ENCODE measurements at places on chromosomes 2 and 18.

DNA sequence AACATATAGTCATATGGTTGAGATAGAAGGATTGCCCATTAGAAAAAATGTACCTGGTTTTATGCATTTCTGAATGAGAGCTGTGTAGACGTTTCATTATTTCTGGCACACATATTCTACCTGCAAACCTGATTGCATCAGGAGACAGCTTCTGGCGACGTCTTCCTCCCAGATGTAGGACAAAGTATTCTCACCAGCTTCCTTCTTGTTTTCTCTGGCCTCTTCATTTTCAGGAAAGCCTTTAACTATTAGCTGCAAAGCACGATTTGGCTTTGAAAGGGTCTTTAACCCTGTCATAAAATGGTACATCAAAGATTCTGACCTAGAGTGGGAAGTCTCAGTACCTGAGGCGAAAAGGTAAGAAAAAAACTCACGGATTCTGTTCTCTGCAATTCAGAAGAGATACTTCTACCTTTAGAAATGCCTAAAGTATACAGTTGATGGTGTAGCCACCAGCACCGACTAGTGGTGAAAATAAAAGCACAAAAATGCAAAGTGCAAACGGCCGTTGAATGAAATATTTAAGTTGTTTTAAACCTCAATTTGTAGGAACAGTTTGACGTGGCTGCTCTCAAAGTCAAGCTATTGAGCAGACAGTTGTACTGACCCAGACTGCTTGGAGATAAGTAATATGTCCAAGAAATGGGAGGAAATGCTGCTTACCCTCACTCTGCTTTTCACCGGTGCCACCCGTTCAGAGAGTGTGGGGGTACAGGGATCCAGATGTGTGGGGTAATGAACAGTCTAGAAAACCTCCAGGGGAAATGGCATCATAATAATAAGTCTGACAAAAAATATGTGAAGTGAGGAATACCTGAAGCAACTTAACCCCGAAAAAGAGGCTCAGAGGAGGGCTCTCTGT lies 20.2 kb downstream of the IL18RAP start:
- no peak for DNase-seq

DNA sequence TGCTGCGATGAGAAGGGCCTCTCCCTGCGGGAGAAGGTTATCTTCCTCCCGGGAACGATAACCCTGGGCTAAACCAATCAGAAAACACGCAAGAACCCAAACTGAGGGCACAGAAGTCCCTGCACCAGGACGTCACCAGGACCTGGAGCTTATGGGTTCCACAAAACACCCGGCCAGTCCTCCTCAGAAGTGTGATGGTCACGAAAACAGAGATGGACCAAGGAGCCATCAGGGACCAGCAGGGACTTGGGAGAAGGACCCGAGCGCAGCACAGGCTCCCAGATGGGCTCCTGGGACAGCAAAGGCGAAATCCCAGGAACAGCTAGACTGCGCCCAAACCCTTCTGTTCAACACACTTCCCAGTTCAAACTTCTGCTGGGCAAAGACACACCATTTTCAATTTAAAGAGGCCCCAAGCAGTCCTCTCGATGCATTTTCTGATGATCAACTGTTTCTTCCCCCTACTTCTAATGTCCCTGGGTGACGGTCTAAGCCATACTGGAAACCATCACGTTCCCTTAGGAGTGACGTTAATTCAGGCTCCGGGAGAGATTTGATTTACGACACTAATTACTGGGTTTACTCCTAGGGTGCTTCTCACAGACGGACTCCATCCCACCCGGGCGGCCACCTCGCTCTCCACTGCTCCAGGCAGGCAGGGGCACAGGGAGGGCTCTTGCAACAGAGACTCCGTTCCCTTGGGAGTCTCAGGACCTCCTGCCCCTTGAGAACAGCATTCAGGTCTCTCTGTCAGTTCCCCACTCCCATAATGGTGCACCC lies 29.2 kb downstream of the ZNF516 start:
- DNase-seq, result no peak

DNA sequence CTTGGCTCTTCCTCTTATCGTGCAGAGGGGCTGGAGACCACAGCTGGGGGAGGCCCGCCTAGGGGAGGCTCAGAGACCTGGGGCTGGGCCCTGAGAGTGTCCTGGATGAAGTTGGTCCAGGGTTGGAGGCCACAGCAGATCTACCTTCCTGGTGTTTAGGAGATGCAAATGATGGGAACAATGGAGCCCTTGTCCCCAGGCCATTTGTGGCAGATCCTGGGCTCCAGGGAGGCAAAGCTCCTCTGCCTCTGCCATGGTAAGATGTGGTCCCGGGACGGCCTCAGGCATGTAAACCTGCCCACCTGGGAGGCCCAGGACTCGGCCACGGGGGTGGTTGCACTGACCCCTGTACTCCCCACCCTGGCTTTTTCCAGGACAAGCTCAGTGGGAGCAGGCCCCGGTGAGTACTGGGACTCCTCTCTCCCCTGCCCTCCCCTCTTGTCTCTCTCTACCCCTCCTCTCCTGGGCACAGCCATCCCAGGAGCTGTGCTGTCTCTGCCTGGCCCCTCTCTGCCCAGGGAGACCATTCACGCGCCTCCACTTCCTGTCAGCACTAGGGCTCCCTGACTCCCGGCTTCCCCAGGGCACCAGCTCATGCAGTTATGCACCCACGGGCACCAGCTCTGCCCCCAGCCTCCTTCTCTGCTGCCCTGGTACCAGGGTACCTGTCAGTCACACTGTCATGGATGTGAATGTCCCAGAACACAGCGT lies 10.9 kb downstream of the SH2D6 start:
- DNase-seq, result no peak

DNA sequence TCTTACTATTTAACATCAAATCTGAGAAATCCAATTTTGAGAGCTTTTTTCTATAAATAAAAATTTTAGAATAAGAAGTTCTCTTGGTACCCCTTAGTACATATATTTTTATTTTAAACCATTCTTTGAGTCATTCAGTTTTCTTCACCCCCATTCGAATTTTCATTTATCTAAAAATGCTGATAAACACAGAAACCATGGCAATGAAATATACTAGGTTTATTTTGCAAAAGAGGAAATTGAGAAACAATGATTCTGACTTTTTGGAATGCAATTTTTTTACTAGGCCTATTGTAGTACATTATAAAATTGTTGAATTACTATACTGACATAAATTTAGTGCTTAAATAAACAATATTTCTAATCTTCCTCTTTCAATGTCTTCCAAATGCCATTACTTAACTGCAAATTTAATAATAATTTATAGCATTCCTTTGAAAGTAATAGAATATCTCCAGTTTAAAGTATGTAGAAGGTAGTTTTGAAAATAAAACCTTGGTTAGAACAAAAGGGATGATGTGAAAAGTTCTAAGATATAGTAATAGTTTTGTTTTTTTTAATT lies 46.3 kb downstream of the TANK start:
- DNase-seq, result no peak

DNA sequence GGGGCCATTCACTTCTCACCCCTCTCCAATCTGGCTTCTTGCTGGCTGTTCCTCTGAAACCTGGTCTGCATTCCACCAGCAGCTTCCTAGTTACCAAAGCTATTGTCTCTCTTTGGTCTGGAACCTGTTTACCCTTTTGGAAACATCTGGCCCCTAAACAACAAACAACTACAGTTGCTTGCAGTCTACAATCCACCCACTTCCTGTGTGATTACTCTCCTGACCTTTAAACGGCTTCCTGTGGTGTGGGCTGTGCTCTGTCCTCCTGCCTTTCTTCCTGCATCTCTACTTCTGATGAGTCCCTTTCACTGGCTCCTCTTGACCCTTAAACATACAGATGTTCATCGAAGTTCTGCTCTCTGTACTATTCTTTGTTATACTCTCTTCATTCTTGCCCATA lies 303.8 kb downstream of the TDRD15 start:
- DNase-seq, result no peak

- DNase-seq, result no peak
These were observed 685.1 kb downstream of the NRXN1 start for GRCh38 chr2:50346629-50347357.

GRCh38 chr18:34697891-34698290 lies 12.2 kb upstream of the DTNA start:
- no peak for DNase-seq

- peak; percentile 91 for DNase-seq
These were observed 397.7 kb downstream of the TRIB2 start for GRCh38 chr2:13114391-13114790.

GRCh38 chr2:10650761-10651160 lies 39.0 kb downstream of the NOL10 start:
- no peak for DNase-seq

DNA sequence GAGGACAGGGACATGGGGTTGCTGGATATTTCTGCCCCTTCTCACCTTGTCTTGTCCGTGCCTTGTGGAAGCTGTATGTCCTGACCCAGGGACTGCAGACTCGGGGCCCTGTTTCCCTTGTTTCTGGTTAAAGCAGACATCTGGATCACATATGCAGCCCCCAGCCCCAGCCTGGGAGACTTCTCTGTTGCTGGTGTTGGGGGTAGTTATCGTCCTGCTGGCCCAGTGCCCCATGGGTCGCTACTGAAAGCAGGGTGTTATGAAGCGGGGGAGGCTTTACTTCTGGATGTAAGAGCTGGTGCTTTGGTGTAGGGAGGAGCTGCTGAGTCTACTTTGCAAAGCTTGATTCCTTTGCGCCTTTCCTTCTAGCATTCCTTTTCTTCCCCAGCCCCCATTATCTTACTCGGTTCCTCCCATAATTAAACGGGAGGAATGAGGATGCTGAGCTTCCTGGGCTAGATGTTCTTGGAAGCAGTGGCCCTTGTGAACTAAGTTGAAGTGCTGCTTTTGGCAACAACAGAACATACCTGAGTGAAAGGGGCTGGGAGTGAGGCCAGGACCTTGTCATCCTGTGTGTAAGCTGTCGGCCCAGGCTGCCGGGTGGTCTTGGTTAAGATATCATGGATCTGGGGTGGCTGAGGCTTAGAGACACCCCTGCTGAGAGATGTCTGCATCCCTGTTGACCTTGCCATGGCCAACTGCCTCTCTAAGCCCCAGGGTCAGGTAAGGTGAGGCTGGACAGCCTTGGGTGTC lies 3.4 kb downstream of the TET3 start:
- DNase-seq, result no peak

GRCh38 chr18:48948112-48949049 lies 2.4 kb downstream of the SMAD7 start:
- DNase-seq, result no peak

GRCh38 chr2:179454443-179455171 lies 190.0 kb upstream of the SESTD1 start:
- peak; percentile 71 for DNase-seq

DNA sequence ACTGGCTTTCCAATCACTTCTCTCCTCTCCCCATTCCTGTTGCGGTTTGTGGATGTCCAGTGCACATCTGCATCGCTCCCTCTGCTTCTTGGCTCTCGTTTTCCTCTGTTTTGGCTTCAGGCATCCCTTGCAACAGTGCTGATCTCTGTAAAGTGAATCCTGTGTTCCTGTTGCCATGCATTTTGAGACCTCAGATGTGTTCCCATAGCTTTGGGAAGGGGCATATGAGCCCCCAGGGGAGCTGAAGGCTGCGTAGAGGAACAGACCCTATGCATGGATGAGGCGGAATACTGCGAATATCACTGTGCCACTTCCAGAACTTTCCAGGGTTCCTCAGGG lies 168.4 kb upstream of the HAAO start:
- DNase-seq, result no peak

- peak; percentile 51 for DNase-seq
These were observed 81.3 kb upstream of the TMEM178A start for GRCh38 chr2:39584283-39584965.

DNA sequence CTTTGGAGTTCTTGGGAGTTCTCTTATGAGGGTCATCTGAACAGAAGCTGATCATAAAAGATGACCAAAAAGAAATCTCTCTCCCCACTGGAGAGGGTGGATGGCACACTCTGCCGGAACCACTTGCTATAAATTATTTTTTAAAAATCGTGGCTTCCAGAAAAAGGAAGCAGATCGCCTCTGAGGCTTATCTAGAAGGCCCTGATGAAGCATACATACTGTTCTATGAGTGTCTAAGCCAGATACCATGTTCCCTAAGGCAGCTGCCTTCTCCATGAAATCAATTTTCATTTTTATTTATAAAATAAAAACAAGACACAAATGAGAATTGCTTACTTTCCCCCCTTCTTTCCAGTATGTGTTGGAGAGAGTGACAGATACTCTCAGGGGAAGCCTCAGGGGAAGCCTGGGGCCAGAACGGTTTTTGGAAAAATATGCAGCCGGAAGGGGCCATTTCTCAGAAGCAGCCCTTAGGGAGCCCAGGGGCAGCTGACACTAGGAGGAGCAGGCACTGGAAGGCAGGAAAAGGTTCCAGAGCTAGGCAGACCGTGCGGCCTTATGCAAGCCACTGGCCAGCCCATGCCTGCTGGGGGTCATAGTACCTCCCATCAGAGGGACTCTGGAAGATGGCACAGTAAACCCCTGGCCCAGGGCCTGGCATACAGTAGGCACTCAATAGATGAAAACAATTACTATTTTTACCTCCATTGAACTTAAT lies 130.6 kb downstream of the CABLES1 start:
- DNase-seq, result no peak

DNA sequence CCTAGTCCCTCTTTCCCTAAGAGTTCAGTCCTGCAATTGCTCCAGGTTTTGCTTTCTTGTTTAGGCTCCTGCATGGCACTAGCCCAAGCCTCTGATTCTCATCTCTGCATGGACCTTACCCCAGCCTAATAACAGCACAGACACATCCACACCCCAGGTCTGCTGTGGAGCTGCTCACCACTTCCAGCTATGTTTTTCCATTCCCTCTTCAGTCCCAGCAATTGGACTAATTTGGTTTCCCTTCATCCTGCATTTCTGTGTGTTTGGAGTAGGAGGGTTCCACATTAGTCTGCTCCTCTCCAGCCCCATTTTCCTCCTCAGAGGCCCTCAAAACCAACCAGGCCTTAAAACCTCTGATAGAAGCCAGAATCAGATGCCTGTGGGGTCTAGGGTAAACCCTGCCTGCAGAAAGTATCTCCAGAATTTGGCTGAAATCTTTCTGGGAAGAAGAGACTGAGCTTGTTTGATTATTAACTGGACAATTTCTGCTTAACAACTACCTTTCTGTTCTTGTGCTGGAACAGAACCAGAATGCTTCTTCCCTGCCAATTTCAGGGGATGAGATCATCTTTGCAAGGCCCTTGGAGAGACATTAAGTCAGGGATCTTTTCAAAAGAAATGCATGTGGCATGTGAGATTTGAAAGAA lies 95.9 kb downstream of the GFPT1 start:
- no peak for DNase-seq

GRCh38 chr18:25136416-25137196 lies 215.4 kb downstream of the ZNF521 start:
- DNase-seq, result no peak

DNA sequence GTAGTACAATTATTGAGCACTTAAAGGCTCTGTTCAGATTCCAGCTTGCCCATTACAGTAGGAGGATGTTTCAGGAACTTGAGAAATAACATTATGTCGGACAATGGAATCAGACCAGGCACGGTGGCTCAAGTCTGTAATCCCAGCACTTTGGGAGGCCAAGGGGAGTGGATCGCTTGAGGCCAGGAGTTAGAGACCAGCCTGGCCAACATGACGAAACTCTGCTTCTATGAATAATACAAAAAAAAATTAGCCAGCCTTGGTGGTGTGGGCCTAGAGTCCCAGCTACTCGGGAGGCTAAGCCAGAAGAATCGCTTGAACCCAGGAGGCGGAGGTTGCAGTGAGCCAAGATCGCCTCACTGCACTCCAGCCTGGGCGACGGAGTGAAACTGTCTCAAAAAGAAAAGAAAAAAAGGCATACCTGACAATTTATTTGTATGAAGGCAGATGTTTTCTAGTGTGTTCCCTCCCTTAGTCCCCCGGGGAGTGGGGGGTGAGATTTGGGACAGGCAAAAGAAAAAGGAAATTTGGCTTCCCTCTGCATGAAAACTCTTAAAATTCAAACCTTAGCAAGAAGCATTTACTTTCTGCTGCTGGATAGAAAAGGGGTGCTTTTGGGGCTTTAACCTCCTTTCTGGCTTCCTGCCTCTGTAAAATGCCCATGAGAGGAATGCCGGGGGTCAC lies 13.7 kb upstream of the ZNF532 start:
- DNase-seq, result no peak

Measured in retinal pigment epithelial cell (primary cell).